Right ventricle myocardium inferior (tissue), 1 donor: ENCODE measurements at places on chromosomes 7 and 10.

- DNase-seq = no peak
Observed at GRCh38 chr7:1407892-1408291, 51.4 kb downstream of the MICALL2 start.

- no peak for DNase-seq
Observed at GRCh38 chr7:3548815-3549214, 247.8 kb downstream of the SDK1 start.

- DNase-seq = no peak
Observed at GRCh38 chr7:78788464-78788863, 665.0 kb downstream of the MAGI2 start.

- DNase-seq = no peak
Observed at GRCh38 chr7:156050636-156051569, 238.6 kb upstream of the SHH start.

GRCh38 chr10:93166134-93166533 is 92.4 kb downstream of the CYP26A1 start:
- DNase-seq = no peak

- DNase-seq = peak; percentile 73
Observed at GRCh38 chr10:122494833-122495232, 33.5 kb downstream of the HTRA1 start.

DNA sequence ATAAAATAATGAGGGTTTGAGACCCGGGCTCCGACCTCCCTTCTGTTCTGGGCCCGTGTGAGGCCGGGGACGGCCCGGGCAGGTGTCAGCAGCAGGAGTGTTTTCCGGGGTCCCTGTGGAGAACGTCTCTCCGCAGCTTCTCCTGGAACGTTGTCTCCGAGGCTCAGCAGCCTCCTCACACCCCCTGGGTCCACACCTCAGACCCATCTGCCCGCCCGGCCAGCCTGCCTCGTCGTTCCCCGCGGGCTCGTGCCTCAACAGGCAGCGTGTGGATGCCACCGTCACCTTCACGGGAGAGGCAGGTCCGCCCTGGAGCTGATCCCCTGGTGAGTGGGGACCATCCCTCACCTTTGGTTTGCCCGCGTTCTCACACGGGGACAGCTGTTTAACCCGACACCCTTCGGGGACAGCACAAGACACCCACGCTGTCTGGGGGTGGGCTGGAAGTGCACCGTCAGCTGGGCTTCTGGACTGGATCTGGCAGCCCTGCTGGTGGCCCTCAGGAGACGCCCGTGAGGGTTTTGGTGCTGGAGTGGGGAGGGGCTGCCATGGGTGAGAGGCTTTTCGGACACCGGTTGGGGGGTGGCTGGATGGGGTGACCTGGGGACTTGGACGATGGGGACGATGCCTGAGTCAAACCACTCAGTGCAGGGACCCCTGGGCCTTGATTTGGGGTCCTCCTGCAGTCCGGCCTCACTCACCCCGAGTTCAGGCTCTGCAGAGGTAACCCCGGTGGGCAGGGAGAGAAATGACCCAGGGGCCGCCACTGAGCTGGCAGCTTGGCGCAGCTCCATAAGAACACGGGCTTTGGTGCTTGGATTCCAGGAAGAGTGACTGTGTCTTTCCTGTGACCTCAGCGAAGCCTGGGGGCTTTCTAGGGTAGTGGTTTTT is 131.7 kb downstream of the DNAJB6 start:
- no peak for DNase-seq

DNA sequence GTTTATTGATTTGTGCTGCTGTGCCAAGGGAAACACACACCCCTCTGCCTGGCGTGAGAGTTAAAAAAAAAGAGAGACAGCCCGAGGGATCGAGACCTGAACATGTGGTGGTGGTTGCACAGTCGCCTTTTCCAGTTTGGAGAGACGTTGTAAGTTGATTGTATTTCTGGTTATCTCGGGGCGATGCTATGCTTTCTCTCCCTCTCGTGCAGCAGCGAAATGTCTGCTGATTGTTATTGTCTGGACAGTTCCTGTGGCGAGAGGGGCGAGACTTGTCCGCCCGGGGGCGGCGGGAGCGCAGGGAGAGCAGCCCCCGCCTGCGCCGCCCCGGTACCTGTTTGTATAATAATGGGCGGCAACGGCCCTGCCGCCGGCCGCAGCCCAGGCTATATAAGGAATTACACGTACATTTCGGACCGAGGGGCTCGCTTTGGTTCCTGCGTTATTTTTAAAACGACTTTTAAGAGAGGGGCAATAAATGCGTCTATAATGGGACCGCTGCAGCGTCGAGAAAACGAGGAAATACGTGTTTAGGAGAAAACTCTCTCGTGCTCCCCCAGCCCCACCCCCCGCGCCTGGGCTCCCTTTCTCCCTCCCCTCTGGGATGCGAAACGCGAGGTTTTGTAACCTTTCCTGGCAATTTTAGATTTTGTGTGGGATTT is 1.7 kb downstream of the ZEB1 start:
- DNase-seq = peak; percentile 74

DNA sequence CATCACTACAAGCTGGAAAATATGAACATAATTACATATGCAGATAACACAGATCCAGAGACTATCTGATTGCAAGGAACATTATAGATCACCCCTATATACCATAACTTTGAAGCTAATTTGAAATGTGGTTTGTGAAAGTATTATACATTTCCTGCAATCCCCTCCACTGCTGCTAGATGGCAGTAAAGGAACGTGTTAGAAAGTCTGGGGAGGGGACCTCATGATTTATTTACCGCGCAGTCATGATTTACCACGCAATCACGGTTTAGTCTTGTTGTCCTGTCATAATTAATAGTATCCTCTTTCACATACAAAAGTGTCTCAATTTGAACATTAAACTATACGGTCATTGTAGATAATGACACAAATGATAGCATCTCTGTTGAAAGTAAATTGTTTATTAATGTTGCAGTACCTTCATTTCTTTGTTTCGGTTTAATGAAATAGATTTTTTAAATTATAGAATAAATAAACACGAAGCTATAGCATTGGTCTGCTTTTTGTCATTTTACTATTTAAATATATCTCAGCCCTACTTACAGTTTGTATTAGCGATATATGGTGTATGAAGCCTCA is 145.3 kb upstream of the PRSS1 start:
- no peak for DNase-seq

GRCh38 chr10:18097524-18097923 is 42.7 kb upstream of the CACNB2 start:
- DNase-seq = no peak

DNA sequence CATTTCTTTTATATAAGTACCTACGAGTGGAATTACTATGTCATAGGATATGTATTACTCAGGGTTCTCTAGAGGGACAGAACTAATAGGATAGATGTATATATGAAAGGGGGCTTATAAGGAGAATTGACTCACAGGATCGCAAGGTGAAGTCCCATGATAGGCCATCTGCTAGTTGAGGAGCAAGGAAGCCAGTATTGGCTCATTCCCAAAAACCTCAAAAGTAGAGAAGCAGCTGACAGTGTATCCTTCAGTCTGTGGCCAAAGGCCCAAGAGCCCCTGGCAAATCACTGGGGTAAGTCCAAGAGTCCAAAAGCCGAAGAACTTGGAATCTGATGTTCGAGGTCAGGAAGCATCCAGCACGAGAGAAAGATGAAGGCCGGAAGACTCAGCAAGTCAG is 59.8 kb downstream of the GALNT17 start:
- no peak for DNase-seq

GRCh38 chr10:123564631-123565030 is 101.5 kb upstream of the GPR26 start:
- no peak for DNase-seq

DNA sequence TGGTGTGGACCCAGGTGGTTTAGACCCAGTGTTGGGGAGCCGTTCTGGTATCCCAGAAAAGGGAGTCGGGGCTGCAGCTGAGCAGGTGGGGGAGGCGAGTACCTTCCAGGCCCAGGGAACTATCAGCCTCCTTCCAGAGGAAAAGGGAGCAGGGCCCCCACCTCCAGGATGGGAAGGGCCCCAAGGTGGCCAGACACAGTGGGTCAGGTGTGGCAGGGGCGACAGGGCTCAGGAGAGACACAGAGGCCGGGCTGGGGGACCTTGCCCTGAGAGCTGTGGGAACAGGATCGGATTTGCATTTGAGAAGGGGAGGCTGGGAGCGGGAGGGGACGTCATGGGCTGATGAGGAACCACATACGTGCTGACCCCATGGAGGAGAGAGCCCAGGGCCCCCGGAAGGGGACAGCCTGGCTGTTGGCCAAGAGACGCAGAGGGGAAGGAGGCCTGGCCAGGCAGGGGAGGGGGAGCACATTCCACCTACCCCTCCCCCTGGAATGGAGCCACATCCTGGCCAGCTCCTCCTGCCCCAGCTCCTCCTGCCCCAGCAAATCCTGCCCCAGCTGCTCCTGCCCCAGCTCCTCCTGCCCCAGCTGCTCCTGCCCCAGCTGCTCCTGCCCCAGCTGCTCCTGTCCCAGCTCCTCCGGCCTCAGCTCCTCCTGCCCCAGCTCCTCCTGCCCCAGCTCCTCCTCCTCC is 9.7 kb upstream of the TTYH3 start:
- peak; percentile 69 for DNase-seq
